Fibroblast of mammary gland (primary cell): ENCODE measurements at places on chromosomes 13 and 19.

GRCh38 chr13:19519049-19519448 lies 42.3 kb downstream of the TPTE2 start:
- no peak for DNase-seq

DNA sequence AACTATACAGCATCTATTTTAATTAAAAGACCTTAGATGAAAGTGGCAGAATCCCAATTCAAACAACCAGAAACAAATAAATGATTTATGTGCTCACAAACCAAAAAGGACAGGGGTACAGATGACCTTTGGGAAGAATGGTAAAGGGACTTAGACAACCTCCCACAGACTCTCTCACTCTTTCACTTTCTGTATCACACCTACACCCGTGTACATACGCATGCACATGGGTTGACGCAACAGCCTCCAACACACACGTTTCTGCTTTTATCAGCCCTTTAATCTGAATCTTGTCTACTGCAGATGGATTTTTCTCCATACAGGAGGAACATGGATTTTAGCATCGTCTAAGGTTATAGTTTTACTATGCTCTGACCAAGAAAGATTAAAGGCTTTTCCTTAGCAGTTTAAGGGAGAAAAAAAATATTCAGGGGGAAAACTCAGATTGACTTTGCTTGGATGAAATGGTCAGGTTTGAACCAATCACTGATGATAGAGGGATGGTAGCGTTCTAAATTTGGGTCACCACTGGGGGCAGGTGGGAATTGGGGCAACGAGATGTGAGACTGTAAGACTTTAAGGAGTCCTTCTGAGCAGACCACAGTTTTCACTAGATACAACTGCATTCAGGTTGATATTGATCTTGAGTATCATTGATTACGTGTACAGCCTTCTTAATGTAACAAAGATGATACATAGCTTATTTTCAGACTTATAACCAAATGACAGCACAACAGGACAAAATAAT lies 166.1 kb downstream of the ITGBL1 start:
- no peak for DNase-seq

DNA sequence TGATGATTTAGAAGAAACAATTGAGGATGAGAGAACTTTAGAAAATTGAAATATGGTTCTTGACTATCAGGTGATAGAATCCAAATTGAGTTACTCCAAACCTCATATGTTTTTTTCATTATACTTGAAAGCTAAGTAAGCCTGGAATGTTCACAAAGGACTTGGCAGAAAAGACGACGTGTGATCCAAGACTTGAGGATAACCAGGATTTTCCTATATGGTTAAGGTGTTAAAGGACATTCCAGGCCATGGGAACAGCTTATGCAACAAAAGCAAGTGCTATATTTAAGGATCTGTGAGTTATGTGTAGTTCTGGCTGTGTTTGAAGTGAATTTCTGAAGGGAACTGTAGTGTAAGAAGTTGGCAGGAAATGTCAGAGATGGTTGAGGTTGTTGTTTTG lies 52.5 kb downstream of the SLITRK1 start:
- DNase-seq, result no peak

DNA sequence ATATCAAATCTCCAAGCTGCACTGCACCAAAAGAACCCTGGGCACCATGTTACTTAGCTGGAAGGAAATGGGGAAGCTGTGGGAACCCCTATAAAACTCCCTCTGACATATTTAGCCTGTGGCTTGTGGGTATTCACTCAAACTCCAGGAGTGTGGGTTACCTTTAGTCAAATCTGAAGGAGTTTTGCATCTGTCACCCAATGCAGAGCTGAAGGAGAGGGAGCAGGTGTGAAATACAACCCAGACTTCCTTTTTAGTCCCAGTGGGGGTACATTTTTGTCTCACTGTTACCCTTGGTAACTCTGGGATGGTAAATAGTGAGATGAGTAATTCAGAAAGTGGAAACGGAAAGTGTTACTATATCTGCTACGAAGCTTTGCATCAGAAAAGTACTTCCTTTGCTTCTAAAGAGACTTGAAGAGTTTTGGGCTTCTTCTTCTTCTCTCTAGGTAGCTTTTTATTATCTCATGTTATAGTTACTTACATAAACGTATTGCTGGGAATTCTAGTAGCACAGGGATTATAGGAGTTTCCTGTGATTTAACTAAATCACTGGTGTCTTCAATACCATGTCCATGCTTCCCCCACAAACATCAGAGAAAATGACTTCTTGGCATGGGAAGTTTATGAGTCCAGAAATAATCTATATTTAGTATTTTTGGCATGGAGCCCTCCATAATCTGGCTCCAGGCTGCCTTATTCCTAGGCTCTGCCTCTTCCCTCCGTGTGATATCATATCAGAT lies 105.9 kb downstream of the AKAP11 start:
- no peak for DNase-seq
